ENCODE measurements at places on chromosomes 5 and 9.

GRCh38 chr9:95506428-95506677, 10.4 kb downstream of the PTCH1 start:
- DNase-seq: peak; percentile 40

- DNase-seq: no peak
Observed at GRCh38 chr5:11851965-11852716, 52.1 kb downstream of the CTNND2 start.

DNA sequence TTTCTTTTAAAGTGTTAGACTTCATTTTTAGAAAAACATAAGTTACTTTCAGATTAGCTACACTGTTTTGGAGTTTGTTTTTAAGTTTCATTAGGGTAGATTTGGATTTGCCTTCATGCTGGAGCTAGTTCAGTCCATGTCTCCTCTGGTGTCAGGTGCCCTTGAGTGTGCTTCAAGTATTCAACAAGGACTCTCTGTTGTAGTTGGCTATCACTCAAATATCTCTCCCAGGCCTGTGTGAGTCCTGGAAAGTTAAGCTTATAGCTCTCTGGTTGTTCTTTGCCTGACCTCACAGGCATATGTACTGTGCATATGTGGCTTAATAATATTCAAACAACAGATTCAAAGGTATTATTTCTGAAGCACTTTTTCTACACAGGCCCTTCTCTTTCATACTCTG, 45.4 kb downstream of the PTBP3 start:
- DNase-seq: no peak

- DNase-seq: no peak
Observed at GRCh38 chr5:135556620-135557019, 20.9 kb upstream of the NEUROG1 start.

GRCh38 chr9:108543251-108543778, 312.5 kb downstream of the ACTL7B start:
- no peak for DNase-seq

- DNase-seq: no peak
Observed at GRCh38 chr5:168312606-168313295, 21.3 kb downstream of the WWC1 start.
